ENCODE measurements at places on chromosomes 7 and 10.
A peak's percentile ranks its signal among the peaks of the same experiment; 100 is the strongest.

- DNase-seq = no peak
These were observed 607.2 kb upstream of the MGMT start for GRCh38 chr10:128859738-128860386.

DNA sequence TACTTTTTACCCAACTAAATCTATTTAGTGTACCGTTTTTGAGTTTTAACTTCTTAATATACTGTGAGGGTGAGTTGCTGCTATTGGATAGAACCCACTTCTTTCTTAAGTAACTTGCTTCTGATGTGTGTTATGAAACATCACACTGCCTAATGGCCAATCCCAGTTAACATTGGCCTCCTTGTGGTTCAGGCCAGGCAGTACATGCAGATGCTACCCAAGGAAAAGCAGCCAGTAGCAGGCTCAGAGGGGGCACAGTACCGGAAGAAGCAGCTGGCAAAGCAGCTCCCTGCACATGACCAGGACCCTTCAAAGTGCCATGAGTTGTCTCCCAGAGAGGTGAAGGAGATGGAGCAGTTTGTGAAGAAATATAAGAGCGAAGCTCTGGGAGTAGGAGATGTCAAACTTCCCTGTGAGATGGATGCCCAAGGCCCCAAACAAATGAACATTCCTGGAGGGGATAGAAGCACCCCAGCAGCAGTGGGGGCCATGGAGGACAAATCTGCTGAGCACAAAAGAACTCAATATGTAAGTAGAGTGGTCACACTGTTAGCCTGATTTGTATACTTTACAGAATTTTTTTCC, 39.7 kb downstream of the TES start:
- no peak for DNase-seq

DNA sequence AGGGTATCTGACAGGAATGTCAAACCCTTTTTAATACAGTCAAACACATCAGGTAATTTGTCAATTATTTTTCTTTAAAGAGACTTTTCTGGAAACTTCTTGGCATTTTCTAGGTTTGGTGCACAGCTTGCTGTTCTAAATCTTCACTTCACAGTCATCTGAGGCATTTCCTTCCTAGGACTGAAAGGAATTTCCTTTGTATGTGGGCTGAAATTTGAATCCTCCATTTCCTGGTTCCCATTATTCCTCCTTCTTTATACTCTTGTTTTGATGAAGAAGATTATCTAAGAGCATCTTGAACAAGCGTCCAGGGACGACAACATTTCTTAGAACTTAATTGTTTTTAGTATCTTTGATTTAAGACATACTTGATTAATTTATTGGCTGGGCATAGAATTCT, 24.9 kb downstream of the CALD1 start:
- DNase-seq = no peak

GRCh38 chr10:133132473-133133291, 27.3 kb upstream of the KNDC1 start:
- DNase-seq = peak; percentile 52

DNA sequence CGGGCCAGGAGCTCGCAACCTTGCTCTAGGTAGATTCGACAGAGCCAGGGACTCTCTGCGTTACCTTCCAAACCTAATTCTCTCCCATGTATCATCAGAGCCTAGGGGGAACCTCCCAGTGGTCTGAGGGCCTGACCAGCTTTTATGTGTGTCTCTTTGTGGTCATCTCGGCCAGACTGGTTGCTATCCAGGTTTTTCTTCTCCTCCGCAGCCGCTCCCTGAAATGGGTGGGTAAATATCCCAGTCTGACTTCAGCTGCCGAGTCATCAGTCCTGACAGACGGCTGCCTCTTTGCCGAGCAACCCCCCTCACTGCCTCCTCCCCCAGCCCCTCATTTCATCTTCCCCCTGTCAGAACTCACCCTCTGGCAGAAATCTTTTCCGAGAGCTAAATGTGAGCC, 578.1 kb downstream of the LRMDA start:
- DNase-seq = no peak

- no peak for DNase-seq
These were observed 6.7 kb upstream of the OAT start for GRCh38 chr10:124425227-124425962.

- DNase-seq = no peak
These were observed 43.3 kb downstream of the RTKN2 start for GRCh38 chr10:62225362-62225761.

GRCh38 chr10:111249925-111250324, 173.1 kb downstream of the ADRA2A start:
- no peak for DNase-seq

DNA sequence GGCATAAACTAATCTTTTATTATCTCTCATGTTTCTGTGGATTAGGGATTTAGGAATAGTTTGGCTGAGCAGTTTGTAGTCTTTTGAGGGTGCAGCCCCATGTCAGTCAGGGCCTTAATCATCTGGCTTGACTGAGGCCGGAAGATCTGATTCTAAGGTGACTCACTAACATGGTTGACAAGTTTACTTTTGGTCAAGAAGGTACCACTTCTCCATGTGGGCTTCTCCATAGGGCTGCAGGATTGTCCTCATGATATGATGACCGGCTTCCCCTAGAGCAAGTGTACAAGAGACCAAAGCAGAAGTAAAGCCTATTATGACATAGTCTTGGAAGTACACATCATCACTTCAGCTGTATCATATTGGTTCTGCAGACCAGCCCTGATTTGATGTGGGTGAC, 45.9 kb upstream of the OIT3 start:
- DNase-seq = no peak

GRCh38 chr7:116223588-116223987, 13.2 kb downstream of the TES start:
- no peak for DNase-seq

DNA sequence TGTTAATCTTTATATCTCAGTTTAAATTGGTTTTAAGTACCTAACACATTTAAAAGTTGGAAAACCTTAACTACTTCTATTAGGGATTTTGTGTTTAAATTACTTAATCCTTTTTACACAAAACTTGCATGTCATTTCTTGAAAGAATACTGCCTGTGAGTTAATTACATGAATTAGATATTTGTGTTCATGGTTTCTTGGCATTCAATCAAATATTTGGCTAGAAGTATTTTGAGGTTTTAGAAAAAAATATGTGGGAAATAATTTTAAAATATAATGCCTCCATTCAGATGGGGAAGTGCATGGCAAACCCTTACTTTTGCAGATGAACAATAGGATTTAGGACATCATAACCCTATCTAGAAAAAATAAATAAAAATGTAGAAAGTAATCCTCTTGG, 186.5 kb upstream of the SEMA3E start:
- no peak for DNase-seq
